ENCODE measurements at places on chromosomes 2 and 18.

- H3K36me3 ChIP-seq = no peaks in the 10 kb centered on the region
- H3K4me3 ChIP-seq = no peak overlapping the region
- H3K27ac ChIP-seq = no peak overlapping the region
- H3K27me3 ChIP-seq = peaks cover 3% of the 10 kb centered on the region
Observed at GRCh38 chr2:64225491-64225890, 81.3 kb upstream of the PELI1 start.

GRCh38 chr18:43574974-43575373 lies 297.7 kb upstream of the SYT4 start:
- no peaks in the 10 kb centered on the region for H3K27me3 ChIP-seq
- no peaks in the 10 kb centered on the region for H3K36me3 ChIP-seq
- H3K4me1 ChIP-seq = no peaks in the 10 kb centered on the region
- DNase-seq = no peak
- no peak overlapping the region for H3K4me3 ChIP-seq

- no peak within 1 kb of the TSS for H3K27ac ChIP-seq
- H3K36me3 ChIP-seq = peaks cover 33% of the 10 kb centered on the region
- no peaks in the 10 kb centered on the region for H3K27me3 ChIP-seq
Observed at GRCh38 chr2:26764078-26764887, at the start of gene SLC35F6. Gene SLC35F6, plus strand, starts transcription at chr2:26764284. Its CDS starts 66 bp downstream, at chr2:26764350.

DNA sequence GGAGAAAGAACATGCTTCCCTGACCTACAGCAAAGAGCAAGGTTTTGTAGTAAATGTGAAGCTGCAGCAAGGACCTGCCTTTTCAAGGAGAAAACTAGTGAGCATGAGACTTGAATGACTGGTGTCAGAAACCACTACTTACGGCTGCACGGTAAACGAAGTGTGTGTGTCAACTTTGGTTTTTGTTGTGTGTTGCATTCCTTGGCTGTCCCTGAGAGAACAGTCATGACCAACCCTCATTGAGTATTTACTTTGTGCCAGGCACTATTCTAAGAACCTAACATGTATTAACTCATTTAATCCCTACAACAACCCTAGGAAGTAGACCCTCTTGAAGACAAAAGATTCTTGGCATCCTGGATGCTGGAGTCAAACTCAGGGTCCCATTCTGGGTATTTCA lies 22.8 kb downstream of the ACMSD start:
- no peak overlapping the region for H3K27ac ChIP-seq
- no peak overlapping the region for H3K4me3 ChIP-seq
- no peaks in the 10 kb centered on the region for H3K36me3 ChIP-seq
- no peak for DNase-seq

- no peaks in the 10 kb centered on the region for H3K36me3 ChIP-seq
- H3K27me3 ChIP-seq = no peaks in the 10 kb centered on the region
- no peak for DNase-seq
- no peak overlapping the region for H3K4me3 ChIP-seq
- H3K27ac ChIP-seq = no peak overlapping the region
Observed at GRCh38 chr2:210551001-210551400, 5.4 kb upstream of the CPS1 start.

- H3K4me1 ChIP-seq = peaks cover 6% of the 10 kb centered on the region
- DNase-seq = peak; percentile 27
- H3K36me3 ChIP-seq = no peaks in the 10 kb centered on the region
Observed at GRCh38 chr2:237315170-237315828, 98.7 kb downstream of the COL6A3 start.

DNA sequence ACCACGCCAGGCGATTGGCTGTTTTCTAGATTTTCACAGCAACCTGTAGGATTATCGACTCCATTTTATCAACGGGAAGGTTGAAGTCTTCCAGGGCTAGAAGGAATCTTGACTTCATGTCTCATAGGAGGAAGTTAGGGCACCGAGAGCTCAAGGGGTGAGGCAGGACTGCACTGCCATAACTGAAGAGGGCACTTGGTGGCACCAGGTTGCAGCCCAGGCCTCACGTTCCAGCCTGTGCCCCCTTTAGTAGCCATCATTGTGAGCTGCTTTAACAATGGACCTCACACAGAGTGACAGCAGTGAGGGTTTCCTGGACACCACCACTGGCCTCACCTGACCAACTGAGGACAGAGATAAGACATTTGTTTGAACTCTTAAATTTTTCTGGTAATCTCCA lies 22.9 kb upstream of the RPL37A start:
- H3K4me1 ChIP-seq = peaks cover 1% of the 10 kb centered on the region
- no peaks in the 10 kb centered on the region for H3K27me3 ChIP-seq
- no peak overlapping the region for H3K27ac ChIP-seq
- DNase-seq = no peak
- peaks cover 7% of the 10 kb centered on the region for H3K36me3 ChIP-seq
- no peak overlapping the region for H3K4me3 ChIP-seq

- no peak for DNase-seq
- H3K27ac ChIP-seq = no peak overlapping the region
- no peaks in the 10 kb centered on the region for H3K36me3 ChIP-seq
- no peak overlapping the region for H3K4me3 ChIP-seq
- H3K27me3 ChIP-seq = no peaks in the 10 kb centered on the region
Observed at GRCh38 chr2:204049635-204050034, 113.1 kb downstream of the ICOS start.

DNA sequence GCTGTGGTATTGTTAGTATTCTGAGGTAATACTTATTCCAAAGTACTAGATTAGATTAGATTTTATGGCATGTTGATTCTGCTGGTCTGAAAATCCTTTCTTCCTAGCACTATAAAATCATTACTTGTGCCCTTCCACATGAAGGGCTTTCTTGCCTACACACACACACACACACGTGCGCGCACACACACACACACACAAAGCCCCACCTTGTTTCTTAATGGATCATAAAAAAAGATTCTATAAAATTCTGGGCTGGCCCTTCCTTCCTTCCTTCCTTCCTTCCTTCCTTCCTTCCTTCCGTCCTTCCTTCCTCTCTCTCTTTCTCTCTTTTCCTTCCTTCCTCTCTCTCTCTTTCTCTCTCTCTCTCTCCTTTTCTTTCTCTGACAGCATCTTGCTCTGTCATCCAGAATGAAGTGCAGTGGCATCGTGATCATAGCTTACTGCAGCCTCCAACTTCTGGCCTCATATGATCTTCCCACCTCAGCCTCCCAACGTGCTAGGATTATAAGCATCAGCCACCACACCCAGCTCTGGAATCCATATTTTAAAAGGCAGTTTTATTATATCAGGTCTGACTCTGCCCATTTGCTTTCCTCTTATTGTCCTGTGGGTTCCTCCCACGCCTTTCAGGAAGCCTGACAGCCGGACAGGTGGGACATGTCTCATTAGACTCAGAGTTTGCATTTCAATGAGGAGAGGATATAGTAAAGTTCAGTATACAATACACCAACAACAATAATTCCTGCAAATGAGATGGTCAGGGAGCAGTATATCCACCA lies 321.1 kb downstream of the PIK3C3 start:
- DNase-seq = no peak
- no peak overlapping the region for H3K4me3 ChIP-seq
- H3K4me1 ChIP-seq = peaks cover 11% of the 10 kb centered on the region
- no peaks in the 10 kb centered on the region for H3K27me3 ChIP-seq
- no peaks in the 10 kb centered on the region for H3K36me3 ChIP-seq

- no peak for DNase-seq
- H3K36me3 ChIP-seq = peaks cover 96% of the 10 kb centered on the region
- no peaks in the 10 kb centered on the region for H3K4me1 ChIP-seq
- no peak overlapping the region for H3K27ac ChIP-seq
Observed at GRCh38 chr2:43941966-43942365, 53.8 kb downstream of the LRPPRC start.

Data from neuronal stem cell (in vitro differentiated cells).